ENCODE measurements at places on chromosomes 6 and 20. TPM values are rescaled to one million over a fixed set of nuclear protein-coding genes. Genes with fewer than 3 reads are reported as not detected.

Gene SLC12A5
- total RNA-seq: 1.3 TPM

Gene MPC1
- 39.6 TPM for total RNA-seq

Gene PTCRA
- total RNA-seq: not detected

Gene ECT2L
- not detected for total RNA-seq

Gene TNFRSF6B
- total RNA-seq: 5.9 TPM

Gene OVOL2
- total RNA-seq: 0.34 TPM

Gene SLC4A11
- 1.1 TPM for total RNA-seq

Gene TGM3
- total RNA-seq: not detected

Gene SCRT2
- total RNA-seq: not detected

Gene TRDN
- total RNA-seq: not detected

Gene PAK1IP1
- total RNA-seq: 57.9 TPM

Gene XRN2
- total RNA-seq: 118 TPM

Gene LAMA5
- 12.1 TPM for total RNA-seq

Gene ARHGAP18
- total RNA-seq: 32.1 TPM

Gene CLVS2
- not detected for total RNA-seq

Gene IYD
- total RNA-seq: 0.02 TPM

Gene ZFAND3
- 11.3 TPM for total RNA-seq

Gene DYNLT2
- total RNA-seq: 1.4 TPM

Gene PAX1
- total RNA-seq: not detected

Gene MUC22
- total RNA-seq: not detected

Gene ACOT8
- total RNA-seq: 38.3 TPM

All from HT1080 (cell line).